ENCODE measurements at places on chromosomes 7 and 10. TPM values are rescaled to one million over a fixed set of nuclear protein-coding genes. Genes with fewer than 3 reads are reported as not detected.

- no peak for DNase-seq
Measured at GRCh38 chr7:75756991-75757676, 14.9 kb downstream of the CCL26 start.

GRCh38 chr7:52450816-52451215 is 584.6 kb upstream of the POM121L12 start:
- no peak for DNase-seq

GRCh38 chr7:141359740-141360415 is 191.3 kb upstream of the AGK start:
- no peak for DNase-seq

GRCh38 chr10:16314259-16314658 is 122.6 kb upstream of the PTER start:
- DNase-seq, result no peak

Gene GARIN1A
- 0.85 TPM for total RNA-seq

Gene ACSL5
- 208 TPM for total RNA-seq

Gene ZNF316
- total RNA-seq, result 23.9 TPM

Gene SEC31B
- 6.3 TPM for total RNA-seq

All from colonic mucosa (tissue), 4 donors.